Activated T-cell treated with anti-CD3 and anti-CD28 coated beads for 1 hour (primary cell): ENCODE measurements at places on chromosomes 2 and 18.

DNA sequence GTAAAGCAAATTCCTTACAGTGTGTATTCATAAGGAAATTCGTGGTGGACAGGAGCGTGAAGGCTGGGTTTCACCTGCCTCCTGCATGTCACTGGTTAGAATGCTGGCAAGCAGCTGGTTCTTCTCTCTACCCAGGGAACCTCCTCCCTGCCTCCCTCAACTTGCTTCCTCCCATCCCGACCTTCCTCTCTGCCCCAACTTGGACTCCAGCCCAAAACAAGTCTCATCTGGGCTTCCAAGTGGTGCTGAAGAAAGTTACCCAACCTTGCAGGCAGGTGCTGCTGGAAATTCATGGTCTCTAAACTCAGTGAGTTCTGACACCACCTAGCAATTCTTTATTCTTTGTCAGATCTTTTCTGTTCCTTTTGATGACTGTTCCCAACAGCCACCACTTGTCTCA lies 184.5 kb downstream of the BCL2 start:
- no peak for DNase-seq

- DNase-seq, result no peak
These were observed 1615.8 kb upstream of the TMEFF2 start for GRCh38 chr2:193810533-193810932.

- no peak for DNase-seq
These were observed 414.9 kb upstream of the SYT4 start for GRCh38 chr18:43692099-43692690.

DNA sequence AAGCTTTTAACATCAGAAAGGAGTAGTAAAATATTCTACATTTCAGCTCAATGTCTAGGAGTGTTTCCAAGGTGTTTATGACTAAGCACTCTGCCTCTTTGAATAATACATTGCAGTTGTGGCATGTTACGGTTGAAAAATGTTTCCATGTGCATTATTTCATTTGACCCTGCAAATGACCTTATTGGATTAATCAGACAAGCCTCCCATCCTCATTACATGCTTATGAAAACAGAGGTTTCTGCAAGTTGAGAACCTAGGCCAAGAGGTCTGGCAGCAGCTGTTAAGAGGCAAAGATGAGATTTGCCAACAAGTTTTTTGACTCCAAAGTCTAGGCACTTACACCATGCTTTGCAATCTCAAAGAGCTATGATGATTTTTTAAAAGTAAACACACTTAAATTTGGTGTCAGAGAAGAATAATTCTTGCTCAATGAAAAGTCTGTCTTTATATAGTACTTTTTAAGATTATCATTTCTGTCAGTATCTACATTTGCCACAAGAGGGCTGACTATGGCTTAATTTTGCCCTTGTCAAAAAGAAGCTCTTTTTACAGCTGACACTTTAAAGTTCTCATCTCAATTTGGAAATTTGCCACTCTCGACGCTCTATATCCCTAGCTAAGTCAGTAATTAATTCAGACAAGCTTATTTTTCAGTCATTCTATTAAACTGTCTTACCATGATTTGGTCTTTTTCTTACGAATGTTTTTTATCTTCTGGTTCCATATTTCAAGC lies 260.6 kb downstream of the PAX3 start:
- DNase-seq, result no peak

DNA sequence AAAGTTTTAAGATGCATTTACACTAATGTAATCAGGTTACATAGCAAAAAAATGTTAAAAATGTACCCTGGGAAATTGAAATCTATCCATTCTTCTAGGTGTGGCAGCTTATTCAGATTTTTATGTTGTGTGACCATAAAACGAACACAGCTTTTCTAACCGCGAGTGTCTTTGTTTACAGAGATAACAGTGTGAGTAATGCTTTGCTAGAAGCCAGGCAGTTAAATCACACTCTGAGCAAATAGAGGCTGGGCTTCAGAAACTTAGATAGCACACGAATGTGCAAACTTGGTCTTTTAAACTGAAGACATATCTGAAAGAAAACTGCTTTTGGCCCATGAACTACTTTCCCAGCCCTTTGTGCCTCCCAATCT lies 116.1 kb downstream of the SPTBN1 start:
- no peak for DNase-seq

GRCh38 chr2:178295115-178295514 lies 100.8 kb downstream of the OSBPL6 start:
- no peak for DNase-seq

DNA sequence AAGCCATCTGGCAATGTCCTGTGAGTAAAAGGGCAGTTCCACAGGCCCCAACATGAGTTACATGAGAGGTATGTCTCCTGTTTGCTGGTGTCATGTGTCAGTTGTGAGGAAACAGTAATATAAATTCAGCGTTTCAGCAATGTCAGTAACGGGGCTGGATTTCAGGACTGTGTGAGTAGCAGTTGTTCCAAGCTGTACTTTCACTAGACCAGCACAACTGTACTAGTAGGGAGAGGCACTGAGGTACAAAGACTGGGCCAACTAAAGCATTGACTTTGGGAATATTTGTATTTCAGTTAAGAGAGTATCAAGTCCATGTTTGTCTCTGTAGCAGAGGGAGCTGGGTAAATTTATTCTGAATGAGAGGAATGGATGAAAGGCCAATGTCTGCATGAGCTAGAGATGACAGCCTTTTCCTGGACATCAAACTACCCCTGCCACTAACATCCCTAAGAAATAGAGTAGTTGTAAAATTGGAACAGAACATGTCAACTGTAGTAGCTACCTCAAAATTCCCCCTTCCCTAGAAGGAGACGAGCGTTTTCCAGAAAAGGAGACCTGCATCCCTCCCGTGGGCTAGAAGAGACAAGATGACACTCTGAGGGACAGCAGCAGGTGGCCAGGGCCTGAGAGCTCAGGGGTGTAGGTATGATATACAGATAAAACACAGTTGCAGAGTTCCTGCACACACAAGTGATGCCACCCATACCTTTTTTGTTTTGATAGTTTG lies 24.4 kb downstream of the EIF4E2 start:
- no peak for DNase-seq

DNA sequence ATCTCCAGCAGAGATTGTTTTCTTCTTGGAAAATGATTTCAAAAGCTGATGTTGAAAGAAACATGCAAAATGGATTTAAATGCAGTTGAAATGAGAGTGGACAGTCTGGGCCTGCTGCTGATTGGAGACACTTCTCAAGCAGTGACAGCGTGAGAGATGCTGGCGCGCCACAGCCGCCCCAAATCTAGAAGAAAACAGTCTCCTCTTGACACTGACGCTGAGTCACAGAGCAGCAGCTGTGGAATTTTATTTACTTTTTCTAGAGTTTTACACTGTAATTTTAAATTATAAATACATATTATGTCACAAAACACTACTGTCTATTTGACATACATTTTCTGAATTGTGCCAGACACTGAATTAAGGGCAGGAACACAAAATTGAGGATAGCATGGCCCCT lies 121.8 kb upstream of the TMEM200C start:
- no peak for DNase-seq

GRCh38 chr2:239005586-239005985 lies 157.7 kb downstream of the TWIST2 start:
- DNase-seq, result no peak

- peak; percentile 32 for DNase-seq
These were observed 708 bp upstream of the RPIA start for GRCh38 chr2:88690591-88691338.
